ENCODE measurements at places on chromosomes 6 and 20.
A peak's percentile ranks its signal among the peaks of the same experiment; 100 is the strongest.

DNA sequence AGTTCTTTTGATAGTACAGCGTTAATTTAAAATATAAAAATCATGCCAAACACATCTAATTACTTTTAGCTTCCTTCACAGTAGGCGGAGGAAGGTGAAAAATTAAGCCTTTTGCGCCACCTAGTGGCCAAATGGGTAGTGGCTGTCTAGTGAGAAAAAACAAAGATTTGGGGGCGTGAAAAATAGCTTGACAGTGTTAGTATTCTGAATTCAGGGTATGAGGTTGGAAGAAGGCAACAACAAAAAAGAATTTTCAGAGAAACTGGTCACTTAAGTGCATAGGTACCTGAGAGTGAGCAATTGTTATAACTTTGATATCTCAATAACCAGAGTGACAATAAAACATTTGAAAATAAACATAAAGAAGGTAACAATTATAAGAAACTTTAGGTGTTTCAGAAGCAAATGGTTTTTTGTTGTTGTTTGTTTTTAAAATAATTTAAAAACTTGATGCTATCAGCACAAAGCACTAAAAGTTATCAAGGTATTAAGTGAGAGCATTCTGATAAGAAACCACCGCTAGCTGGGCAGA, 14.3 kb downstream of the PSMB9 start:
- DNase-seq = peak; percentile 84

DNA sequence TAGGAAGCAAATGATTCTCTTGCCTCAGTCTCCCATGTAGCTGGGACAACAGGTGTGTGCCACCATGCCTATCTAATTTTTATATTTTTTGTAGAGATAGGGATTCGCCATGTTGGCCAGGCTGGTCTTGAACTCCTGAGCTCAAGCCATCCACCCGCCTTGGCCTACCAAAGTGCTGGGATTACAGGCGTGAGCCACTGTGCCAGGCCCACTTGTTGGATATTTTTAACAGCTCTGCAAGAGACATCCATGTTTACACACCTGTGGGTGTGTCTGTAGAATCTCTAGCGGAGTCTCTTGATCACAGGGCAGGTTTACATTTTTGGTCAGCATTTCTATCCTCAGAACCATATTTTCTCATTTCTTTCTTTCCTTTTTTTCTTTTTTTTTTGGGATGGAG, 53.1 kb upstream of the ZFP64 start:
- no peak for DNase-seq

DNA sequence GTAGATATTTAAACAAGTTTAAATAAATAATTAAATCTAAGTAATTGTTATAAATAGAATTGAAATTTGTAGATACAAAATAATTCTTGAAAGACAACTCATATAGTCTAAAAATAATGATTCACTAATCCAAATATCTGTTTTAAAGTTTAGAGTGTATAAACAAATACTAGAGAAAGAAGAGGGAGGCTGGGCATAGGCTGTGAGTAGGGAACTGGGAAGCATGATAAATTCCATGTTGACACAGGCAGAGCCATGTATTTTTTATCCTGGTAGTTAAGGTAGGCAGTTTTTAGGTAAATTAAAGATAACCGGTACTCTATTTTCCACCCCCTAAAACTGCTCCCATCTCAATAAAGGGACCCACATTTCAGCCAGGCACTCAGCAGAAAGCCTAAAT, 11.7 kb upstream of the RIN2 start:
- no peak for DNase-seq

DNA sequence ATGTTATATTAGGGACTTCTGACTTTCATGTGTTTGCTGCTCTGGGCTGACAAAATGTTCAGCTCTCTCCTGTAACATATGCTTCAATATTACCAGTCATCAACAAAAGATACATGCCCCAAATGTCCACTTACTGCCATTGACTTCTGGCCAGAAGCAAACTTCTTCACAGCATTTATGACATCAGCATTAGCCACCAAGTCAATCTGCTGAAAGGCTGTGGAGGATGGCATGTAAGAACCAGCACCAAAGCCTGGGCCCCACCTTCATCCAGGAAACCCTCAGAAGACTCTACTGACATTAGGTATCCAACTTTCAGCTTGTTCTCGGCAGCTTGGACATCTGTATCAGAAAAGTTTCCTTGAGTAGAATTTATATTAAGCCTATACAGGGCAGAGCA, 595.5 kb downstream of the COL12A1 start:
- no peak for DNase-seq

DNA sequence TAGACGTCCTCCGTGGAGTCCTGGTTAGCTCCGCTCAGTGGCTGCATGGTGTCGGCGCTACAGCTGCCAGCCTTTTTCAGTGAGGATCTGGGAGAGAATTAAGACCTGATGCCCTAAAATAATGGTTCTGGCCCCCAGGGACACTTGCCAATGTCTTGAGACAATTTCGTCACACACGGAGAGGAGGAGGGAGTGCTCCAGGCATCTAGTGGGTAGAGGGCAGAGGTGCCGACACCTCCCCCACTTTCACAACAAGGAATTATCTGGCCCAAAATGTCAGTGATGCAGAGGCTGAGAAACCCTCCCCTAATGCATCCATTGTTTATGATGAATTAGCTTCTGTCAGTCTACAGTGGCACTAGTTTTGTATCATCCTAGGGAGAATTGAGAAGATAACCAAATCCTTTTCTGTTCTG, 24.4 kb downstream of the TMEM181 start:
- DNase-seq = no peak

- no peak for DNase-seq
These were observed 20.5 kb upstream of the PDE7B start for GRCh38 chr6:135831016-135831415.

GRCh38 chr6:100160930-100161329, 166.9 kb upstream of the MCHR2 start:
- DNase-seq = no peak

GRCh38 chr6:154448448-154449096, 61.9 kb downstream of the CNKSR3 start:
- no peak for DNase-seq
